ENCODE measurements at places on chromosomes 16 and 17.

DNA sequence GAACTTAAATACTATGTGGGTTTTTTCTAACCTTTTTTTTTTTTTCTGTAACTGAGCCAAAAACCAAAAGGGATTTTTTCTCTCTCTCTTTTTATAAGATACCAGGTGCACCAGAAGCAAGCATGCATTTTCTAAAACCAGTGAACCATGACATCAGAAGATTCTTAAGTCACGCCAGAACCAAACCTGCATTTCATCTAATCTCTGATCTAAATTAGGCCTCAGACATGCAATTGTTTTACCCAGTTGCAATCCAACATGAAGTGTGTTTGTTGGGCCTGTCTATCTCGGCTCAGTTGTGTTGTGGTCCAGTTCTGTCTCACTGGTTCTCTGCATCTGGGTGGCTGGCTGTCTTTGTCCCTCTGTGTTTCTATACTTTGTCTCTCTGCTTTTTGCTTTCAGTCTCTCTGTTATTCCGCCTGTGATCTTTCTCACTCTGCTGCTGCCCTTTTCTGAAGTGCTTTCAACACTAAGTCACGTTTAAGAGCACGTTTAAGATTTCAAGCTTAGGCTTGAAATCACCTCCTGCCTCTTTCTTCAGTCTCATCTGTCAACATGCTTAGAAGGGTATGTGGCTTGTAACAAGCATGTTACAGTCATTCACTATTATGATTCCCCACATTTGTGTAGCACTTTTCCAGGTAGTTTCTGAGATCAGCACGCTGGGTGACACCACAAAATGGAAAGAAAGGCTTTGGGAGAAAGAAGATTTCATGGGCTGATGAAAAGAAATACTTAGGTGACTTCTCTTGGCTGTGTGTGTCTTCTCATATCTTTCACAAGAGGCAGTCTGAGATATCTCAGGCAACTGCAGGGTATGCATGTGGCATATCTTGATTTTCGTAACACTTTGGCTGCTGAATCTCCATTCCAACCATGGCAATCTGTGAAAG lies 488.9 kb downstream of the SHISA9 start:
- DNase-seq, result peak; percentile 59

DNA sequence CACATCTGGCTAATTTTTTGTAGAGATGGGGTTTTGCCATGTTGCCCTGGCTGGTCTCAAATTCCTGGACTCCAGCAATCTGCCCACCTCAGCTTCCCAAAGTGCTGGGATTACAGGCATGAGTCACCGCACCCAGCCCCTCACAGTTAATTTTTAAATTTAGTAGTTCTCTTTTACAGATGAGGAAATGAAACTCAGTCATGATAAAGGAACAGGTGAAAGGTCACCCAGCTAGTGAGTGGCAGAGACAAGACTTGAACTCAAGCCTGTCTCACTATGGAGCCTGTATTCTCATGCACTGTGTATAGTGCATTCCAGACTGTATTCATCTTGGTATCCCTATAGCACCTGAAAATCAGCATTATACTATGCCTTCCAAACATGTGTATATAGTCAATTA lies 77.1 kb upstream of the WSB1 start:
- no peak for DNase-seq

GRCh38 chr17:79219208-79219935 lies 144.7 kb downstream of the ENGASE start:
- DNase-seq, result no peak

DNA sequence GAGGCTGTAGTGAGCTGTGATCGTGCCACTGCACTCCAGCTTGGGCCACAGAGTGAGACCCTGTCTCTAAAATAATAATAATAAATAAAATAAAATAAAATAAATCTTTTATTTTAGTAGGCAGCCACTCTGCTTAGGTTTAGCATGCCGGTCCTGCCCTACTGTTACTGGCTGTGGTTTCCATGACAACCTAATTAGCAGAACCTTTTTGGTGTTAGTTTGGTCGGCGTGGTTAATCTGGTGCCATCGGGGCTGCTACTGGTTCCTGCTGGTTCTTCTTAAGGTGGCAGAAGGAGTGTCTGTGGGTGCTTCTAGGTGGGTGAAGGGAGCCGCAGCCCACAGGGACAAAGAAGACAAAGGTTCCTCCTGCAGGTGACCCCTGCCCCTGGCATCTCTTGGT lies 37.8 kb upstream of the CBX4 start:
- DNase-seq, result no peak

GRCh38 chr16:87828071-87828906 lies 41.0 kb downstream of the SLC7A5 start:
- DNase-seq, result no peak

All from kidney epithelial cell (primary cell).